ENCODE measurements at places on chromosomes 12 and 14.

- DNase-seq: no peak
These were observed 29.4 kb upstream of the BCL7A start for GRCh38 chr12:121992059-121992879.

DNA sequence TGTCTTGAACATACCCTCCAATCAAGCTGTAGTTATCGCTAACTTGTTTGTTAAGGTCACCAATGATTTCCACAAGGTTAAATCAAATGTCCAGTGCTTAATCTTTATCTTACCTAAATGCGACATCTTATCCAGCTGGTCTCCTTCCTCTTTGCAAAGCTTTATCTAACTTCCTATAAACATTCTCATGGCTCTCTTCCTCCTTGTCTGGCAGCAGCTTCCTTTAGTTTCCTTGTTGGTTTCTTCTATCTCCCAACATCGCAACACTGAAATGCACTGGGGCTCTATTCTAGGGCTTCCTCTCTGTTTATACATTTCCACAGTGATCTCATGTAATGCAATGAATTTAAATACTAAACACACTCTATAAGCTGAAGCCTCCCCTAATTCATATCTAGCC, 28.7 kb downstream of the UBE2N start:
- DNase-seq: no peak

GRCh38 chr14:76268047-76268431, 107.9 kb upstream of the ESRRB start:
- peak; percentile 22 for DNase-seq

- DNase-seq: no peak
These were observed 145.5 kb upstream of the CDKN3 start for GRCh38 chr14:54251356-54251755.

DNA sequence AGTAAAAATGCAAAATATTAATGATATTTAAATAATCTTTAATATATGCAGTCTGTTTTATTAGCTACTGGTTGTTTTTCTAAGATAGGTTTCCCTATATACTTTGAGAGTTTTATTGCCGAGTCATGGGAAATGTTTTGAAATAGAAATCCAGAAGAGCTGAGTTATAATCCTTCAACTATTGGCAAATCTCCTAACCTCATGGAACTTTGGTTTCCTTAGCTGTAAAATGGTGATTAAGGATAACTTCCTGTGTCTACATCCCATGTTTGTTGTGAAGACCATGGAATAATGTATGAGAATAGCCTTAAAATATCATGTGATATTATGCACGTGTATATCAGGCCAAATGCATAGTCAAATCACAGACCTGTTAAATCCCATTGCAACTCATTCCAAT, 51.0 kb downstream of the UNC79 start:
- DNase-seq: no peak

DNA sequence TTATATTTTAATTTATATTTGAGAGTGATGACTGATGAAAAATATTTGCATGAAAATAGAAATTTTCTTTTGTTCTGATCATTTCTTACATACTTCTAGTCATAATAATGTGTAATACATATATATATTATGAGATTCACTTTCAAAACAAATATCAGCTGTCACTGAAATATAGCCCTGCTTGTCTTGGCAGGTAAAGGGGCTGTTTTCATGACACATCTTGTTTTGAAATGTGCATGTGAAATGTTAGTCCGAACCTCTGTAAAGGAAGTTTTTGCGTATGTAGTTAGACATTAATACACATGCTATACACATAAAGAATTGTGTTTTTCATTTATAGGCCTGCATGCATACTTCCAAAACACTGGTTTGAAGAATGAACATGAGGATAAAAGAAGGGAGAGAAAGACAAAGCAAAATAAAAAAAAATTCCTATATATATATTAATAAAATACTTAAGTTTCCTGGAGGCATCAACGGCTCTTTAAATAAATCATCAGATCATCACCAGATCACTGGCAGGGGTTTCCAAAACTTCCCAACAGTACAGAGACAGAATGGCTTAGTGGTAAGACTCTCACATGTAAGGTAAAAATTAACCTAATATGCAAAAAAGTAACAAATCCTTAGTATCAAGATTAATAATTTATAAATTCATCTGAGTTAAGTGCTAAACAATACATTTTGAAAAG, 60.1 kb downstream of the SEL1L start:
- no peak for DNase-seq
